ENCODE measurements at places on chromosomes 1 and 21.

DNA sequence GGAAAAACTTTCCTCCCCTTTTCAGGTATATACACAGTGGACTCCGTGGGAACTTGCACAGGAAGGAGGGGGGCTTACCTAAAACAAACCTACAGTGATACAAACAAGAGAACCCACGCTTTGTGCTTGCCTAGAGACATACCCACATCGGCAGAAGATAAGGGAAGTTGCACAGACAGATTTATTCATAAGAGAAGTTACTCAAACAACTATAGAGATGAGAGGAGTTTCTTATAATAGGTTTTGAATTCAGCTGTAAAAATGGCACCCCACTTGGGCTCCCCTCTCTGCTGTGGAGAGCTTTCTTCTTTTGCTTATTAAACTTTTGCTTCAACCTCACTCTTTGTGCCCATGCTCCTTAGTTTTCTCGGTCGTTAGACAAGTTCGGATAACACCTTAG, 1.8 kb upstream of the DUSP12 start:
- no peak for DNase-seq

DNA sequence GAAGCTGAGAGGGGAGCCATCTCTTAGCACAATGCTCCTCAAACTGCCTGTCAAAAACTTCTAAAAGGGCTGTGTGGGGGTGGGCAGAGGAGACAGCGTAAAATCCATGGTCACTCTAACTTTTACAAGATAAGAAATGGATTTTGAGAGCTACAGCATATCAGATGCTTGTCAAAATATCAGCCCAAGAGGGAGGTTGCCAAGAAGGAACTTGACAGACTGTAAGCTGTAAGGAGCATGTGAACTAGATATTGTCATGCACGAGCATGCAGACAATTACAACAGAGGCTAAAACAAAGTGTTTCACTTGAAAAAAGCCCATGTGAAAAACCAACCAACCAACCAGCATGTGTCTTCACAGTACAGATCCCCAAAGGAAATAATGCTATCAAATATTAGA, 107.3 kb upstream of the B3GALT2 start:
- DNase-seq, result no peak

- no peak for DNase-seq
These were observed 121.1 kb upstream of the RAVER2 start for GRCh38 chr1:64623750-64624191.

DNA sequence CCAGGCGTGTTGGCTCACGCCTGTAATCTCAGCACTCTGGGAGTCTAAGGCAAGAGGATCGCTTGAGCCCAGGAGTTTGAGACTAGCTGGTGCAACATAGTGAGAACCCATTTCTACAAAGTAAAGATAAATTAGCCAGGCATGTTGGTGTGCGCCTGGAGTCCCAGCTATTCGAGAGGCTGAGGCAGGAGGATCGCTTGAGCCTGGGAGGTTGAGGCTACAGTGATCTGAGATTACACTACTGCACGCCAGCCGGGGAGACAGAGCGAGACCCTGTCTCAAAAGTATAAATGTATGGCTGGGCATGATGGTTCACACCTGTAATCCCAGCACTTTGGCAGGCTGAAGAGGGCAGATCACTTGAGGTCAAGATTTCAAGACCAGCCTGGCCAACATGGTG, 51.5 kb upstream of the LBR start:
- no peak for DNase-seq

DNA sequence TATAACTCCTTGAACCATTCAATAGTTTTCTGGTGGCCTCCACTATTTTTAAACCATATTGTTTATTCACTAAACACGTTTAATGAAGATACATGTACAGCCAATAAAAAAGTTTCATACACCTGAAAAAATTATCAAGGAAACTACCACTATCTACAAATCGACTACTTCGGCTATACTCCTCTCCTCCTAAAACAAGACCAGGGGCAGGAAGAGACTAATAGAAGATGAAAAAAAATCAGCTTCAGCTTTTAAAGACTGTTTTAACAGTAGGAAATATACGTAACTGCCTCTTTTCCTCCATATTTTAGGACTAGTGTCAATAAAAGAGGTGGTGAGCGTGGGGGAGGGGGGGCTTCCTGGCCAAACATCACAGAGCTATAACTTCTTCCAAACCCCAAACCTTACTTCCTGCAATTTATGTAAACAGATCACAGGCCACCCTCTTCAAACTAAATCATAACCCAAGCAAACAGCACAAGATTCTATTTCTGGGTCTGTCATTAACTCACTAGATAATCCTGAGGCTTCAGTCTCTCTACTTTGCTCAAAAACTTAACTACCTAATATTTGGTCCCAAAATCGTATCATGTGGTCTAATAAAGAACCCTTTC, 15.1 kb downstream of the FOXJ3 start:
- no peak for DNase-seq

- no peak for DNase-seq
These were observed 78.2 kb downstream of the NFIA start for GRCh38 chr1:61160526-61160925.

GRCh38 chr21:45158491-45159423, 84.4 kb downstream of the ADARB1 start:
- no peak for DNase-seq

DNA sequence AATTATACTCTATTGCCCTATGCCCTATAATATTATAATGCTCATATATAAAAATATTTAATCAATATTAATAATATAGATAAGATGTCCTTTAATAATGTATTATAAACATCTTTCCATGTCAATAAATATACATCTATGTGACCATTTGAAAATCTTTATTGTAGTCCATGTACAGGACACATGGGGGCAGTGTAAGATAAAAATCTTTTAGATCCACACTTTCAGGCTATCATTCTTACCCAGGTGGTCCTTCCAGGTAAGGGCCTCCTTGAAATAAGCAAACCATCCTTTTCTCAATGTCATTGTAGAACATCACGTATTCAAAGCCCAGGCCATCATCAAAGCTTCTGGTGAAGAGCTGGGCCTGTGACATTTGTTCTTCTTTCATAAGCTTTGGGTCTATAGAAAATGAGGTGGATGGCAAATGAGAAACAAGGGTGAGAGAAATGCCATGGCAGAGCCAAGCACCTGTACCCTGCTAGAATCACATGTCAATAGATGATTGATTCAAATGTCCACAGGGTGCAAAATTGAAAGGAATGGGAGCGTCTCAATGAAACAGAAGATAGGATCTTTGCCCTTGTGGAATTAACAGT, 20.2 kb downstream of the THEM4 start:
- DNase-seq, result no peak

DNA sequence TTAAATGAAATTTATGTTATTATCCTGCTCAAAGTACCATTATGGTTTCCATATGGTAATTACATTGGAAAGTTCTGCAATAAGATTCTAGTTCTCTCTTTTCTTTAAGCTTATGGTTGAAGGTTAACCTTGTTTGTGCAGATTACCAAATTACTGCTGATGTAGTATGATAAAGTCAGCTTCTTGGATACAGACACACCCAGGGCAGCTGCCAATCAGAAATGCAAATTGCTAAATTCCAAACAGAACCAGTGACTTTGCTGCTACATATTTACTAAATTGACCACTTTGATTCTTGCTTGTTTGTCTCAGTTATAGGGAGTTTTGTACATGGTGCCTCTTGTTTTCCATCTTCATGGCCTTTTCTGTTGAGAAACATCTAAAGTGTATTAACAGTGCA, 26.5 kb downstream of the GNAT2 start:
- no peak for DNase-seq

Data from D341Med (cell line).